ENCODE measurements at places on chromosomes 1 and 21.

DNA sequence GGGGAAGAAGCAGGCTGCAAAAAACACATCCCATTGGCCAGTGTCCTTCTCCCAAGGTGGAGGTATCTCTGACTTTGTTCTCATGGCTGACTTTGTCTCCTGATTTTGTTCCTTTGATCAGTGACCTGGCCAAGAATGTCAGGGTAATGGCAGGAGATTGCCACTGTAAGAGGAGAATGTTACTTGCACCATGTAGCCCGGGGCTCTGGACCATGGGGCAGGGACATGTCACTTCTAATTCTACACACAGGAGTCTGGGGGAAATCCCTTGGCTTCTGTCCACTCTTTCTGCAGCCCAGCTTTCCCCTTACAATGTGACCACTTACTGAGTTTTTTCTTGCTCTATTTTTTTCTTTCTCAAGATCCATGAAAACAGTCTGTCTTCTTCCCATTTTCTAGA, 87.7 kb upstream of the LRRN2 start:
- no peak for DNase-seq

- DNase-seq, result no peak
Measured at GRCh38 chr1:50246869-50247268, 138.1 kb downstream of the ELAVL4 start.

DNA sequence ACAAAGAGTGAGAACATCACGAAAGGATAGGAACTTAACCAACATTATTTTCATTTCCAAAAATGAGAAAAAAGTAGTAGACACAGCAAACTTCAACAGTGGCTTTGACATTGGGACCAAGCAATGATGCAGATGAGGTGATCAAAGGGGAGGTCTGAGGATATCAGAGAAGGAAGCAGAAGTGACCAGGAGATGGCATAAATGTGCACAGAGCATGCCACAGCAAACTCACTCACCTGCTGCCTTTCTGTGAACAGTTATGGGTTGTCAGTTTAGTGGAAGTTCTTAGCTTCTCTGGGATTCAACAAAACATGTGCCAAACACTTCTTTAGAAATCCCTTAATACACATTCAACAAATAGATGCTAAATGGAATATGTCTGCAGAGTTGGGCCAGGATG, 290.1 kb downstream of the PLPP3 start:
- DNase-seq, result no peak

DNA sequence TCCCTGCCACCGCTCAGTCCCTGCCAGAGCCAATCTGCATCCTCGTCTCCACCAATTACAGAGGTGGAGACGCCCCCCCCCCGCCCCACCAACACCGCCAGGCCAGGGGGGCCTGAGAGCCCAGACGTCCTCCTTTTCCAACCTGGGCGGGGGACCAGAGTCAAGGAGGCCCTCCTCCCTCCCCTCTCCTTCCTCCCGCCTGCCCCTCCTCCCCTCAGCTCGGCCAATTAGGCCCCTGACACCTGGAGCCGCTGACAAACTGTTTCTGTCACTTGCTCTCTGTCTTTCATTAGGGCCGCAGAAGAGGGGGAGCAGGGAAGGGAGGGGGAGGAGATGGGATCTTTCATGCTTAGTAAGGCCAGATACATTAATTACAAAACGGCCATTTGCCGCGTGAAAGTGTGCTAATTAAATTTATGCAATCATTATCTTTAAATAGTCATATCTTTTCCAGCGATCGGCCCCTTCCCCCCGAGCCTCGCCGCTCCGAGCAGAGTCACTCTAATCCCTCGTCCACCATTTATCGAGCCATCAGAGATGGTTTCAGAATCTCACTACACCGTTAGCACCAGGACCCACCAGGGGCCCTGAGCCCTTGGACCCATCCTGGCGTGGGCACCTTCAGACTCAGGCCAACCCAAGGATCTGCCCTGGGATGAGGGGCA, 94.7 kb downstream of the PAX7 start:
- DNase-seq, result no peak

- DNase-seq, result no peak
Measured at GRCh38 chr1:154433161-154433764, 28.1 kb downstream of the IL6R start.

- no peak for DNase-seq
Measured at GRCh38 chr1:22452481-22452957, 868 bp downstream of the ZBTB40 start.

DNA sequence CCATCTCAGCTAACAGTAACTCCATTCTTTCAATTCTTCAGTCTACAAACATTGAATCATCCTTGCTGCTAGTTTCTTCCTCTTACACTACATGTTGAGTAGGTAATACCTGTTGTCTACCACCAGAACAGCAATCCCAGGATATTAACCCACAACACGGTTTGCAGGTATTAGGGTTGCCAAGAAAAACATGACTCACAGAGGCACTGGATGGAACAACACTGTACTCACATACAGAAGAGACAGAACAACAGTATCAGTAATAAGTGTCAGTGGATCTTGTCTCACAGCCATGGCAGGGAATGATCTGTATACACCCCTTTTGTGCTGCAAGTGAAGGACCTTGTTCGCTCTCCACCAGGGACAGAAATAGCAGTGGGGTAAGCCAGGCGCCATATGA, 212.1 kb downstream of the GPR52 start:
- DNase-seq, result no peak

- no peak for DNase-seq
Measured at GRCh38 chr1:60866226-60866900, 216.0 kb upstream of the NFIA start.

- DNase-seq, result no peak
Measured at GRCh38 chr1:185412385-185413087, 95.5 kb upstream of the IVNS1ABP start.

- DNase-seq, result no peak
Measured at GRCh38 chr1:12056331-12056841, 6.7 kb upstream of the TNFRSF8 start.

DNA sequence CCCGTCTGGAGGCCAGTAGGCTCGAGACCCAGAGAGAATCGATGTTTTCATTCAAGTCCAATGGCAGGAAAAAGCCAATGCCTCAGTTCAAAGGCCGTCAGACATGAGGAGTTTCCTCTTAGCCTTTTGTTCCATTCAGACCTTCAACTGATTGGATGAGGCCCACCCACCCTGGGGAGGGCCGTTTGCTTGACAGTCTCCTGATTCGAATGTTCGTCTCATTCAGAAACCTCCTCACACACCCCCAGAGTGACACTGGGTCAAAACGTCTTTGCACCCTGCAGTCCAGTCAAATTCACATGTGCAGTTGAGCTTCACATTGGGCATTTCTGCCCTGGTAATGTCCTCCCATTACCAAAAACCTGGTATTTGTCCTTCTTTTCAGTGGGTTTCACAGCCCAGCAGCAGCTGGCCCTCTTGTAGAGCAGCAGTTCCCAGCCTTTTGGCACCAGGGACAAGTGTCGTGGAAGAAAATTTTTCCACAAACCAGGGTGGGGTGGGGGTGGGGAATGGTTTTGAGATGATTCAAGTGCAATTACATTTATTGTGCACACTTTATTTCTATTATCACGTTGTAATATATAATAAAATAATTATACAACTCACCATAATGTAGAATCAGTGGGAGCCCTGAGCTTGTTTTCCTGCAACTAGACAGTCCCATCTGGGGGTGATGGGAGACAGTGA, 40.1 kb downstream of the RSPH1 start:
- no peak for DNase-seq

GRCh38 chr1:64928325-64928724, 38.0 kb downstream of the JAK1 start:
- no peak for DNase-seq

GRCh38 chr1:231091831-231092301, 51.8 kb upstream of the FAM89A start:
- no peak for DNase-seq

DNA sequence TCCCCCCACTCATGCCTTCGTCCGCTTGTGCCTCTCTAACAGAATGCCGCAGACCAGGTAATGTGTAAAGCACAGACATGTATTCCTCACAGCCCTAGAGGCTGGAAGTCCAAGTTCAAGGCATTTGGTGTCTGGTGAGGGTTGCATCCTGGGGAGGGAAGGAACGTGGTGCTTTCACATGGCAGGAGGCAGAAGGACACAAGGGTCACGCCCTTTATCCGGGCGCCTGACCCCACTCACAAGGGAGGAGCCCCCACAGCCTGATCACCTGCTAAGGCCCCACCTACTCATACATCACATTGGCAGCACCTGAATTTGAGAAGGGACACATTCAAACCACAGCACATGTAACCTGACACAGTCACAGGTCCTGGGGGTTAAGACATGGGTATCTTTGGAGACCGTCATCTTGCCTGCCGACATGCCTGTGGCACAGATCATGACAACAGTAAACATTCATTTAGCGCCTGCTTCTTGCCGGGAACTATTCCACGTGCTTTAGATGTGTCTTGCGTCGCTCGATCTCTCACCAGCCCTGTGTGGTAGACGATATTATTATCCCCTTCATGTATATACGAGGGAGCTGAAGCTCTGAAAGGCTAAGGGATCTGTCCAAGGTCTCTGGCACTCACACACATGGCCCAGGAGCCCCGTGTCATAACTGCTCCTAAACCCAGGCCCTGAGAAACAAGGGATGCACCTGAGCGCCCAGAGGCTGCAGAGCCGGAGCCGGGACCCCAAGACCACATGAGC, 235.6 kb downstream of the NPHP4 start:
- DNase-seq, result no peak

GRCh38 chr1:7646981-7647901, 123.9 kb upstream of the VAMP3 start:
- peak; percentile 1 for DNase-seq

DNA sequence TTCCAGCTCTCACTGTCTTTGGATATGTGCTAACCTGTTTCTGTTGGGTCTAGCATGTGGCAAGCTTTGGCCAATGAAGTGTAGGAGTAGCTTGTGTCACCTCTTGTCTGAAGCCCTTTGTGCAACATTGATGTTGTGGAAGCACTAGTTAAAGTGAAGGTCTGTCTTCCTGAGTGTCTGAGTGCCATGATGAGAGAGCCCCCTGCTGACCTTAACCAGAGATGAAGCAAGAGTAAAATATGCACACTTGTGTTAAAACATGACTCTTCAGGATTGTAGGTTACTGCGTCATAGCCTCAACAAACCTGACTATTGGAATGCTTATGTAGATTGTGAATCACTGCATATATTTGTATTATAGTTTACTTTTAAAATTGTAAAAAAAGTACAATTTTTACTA, 103.7 kb downstream of the NCAM2 start:
- no peak for DNase-seq

- no peak for DNase-seq
Measured at GRCh38 chr1:39754906-39755504, 16.1 kb downstream of the OXCT2 start.

- DNase-seq, result no peak
Measured at GRCh38 chr1:156816561-156817328, at the start of gene SH2D2A. Gene SH2D2A, minus strand, starts transcription at chr1:156816848. Its CDS starts 140 bp downstream, at chr1:156816708.

DNA sequence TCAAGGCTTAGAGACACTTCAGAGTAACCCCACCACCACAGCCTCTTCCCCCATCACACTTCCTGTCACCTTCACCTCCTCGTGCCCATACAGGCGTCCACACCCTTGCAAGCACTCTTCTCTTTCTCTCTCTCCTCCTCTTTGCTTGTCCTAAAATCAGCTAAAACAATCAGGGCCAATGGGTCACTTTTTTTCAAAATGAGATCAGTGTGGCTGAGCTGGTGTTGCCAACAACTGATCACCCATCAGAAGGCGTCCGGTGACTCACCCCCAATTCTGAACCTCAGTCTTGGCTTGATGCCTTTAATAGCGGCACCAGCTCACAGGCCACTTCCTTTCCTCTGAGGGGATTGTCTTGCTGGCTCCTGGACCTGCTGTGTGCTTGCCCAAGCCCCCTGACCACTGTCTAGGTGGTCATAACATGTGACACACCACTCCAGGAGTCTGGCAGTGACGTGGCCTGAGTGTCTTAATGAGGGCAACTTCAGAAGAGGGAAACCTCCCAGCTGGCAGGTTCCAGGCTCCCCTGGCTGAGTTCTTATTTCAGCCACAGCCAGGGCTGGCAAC, 1.6 kb downstream of the DRAXIN start:
- no peak for DNase-seq

GRCh38 chr1:187445066-187445465, 616.3 kb downstream of the PLA2G4A start:
- DNase-seq, result no peak

- DNase-seq, result no peak
Measured at GRCh38 chr1:187408212-187409004, 579.7 kb downstream of the PLA2G4A start.

DNA sequence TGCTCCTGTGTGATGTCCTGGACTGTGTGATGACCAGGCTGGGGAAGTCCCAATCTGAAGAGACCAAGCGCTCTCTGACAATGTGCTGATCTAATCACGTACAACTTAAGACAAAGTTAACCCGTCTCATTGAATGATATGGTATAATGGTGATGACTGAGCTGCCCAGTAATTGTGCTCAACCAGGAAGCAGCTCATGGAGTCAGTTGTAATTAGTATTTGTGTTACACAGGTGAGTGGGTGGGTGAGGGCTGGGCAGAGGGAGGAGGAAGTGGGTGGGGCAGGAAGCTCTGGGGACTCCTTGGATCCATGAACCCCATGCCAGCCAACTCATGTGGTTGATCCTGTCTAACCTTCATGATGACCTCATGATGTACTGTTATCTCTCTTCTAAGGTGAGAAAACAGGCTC, 8.7 kb upstream of the ECE1 start:
- no peak for DNase-seq

- DNase-seq, result no peak
Measured at GRCh38 chr1:8026976-8027747, 1.1 kb upstream of the ERRFI1 start.

- no peak for DNase-seq
Measured at GRCh38 chr1:11741919-11742558, 6.1 kb downstream of the AGTRAP start.

DNA sequence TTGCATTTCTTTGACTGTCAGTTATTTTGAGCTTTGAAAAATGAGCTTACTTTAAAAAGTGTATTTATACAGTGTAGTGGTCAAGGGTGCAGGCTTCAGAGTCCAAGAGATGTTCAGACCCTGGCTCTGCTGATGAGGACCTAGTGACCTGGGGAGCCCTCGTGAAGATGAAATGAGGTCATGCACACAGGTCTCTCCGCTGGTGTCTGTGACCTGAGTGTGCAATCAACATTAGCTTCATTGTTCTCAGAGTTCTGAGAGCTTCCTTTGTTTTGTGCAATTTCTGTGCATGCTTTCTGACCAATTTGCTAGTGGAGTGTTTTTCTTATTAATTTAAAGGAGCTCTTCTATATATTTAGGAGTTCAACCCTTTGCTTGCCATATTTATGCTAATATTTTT, 71.3 kb downstream of the RIPK4 start:
- no peak for DNase-seq
